ENCODE measurements at places on chromosomes 2 and 18.

- DNase-seq, result no peak
Measured at GRCh38 chr2:237786936-237787335, 11.6 kb upstream of the RBM44 start.

GRCh38 chr2:904246-905024 is 46.2 kb upstream of the SNTG2 start:
- DNase-seq, result no peak

GRCh38 chr2:138997346-138997745 is 217.2 kb upstream of the NXPH2 start:
- DNase-seq, result no peak

- DNase-seq, result no peak
Measured at GRCh38 chr18:49972535-49972934, 159.2 kb upstream of the ACAA2 start.

DNA sequence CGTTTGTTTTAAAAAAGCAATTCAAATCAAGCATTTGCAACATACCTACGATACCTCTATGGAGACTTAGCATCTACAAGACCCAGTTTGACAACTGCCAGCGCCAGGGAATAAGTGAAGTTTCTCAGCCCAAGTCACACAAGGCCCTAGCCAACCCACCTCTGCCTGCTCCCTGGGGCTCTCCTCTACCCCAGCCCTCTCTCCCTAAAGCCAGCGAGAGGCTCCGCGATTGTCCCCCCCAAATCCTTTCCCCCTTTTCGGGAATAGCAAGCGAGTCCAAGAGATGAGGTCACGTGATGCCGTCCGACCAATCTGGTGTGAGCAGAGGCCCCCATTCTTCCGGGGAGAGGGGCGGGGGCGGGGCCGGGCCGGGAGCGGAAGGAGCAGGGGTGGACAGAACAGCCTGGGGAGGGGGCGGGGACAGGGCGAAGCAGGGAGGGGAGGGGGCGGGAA is 102.2 kb upstream of the RAB6C start:
- peak; percentile 62 for DNase-seq

DNA sequence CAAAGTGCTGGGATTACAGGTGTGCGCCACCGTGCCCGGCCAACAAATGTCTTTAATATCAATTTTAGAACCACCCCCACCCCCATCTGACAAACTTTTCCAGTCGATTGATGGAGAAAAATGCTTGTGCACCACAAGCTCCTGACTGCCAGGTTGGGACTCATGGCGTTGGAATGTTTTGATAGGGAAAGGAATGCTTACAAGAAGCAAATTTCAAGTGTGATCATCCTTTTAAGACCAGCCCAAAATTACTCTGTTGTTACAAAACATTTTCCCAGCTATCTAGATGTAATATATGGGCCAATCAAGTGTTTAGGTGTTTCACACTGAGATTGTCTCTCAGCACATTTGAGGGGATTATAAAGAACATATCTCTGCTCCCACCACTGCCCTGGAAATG is 45.2 kb downstream of the UBXN4 start:
- peak; percentile 22 for DNase-seq

GRCh38 chr2:102061286-102061699 is 69.5 kb downstream of the IL1R2 start:
- no peak for DNase-seq

DNA sequence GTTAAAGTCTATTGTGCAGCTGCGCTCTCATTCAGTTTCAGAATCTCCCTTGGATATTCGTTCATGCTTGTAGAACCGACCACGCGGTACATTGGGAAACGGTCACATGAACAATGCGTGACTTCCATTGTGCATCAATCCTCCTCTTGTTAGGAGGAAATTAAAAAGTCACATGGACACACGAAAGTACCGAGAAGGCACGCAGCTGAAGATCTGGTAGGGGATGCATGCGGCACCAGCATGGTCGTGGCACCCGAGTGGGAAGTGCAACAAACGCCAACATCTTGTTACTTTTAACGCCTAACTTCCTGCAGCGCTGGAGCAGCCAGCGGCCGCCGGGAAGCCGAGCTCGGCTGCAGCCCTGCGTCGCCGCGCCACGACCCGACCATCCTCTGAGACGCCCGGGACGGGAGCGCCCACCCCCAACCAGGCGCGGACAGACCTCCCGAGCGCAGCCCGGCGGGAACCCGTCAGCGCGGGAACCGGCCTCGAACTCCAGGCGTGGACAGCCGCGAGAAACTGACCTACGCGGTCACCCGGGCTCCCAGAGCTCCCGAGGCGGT is 412 bp downstream of the OSBPL1A start:
- DNase-seq, result peak; percentile 39

DNA sequence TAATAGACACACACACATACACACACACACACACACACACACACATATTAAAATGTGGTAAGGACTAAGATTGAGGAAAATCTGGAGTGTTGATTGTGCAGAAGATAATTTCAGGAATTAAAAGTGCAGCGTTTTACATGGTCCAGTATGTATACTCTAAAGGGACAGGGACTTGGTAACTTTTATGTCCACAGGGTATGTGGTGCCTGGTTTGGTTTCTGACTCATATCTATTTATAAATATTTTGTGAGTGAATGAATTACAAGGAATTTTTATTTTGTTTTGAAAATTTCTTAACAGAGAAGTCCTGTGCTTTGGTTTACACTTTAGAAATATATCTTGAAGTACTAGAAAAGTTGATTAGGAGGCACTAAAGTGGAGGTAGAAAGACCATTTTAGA is 287.7 kb upstream of the NXPH2 start:
- DNase-seq, result no peak

GRCh38 chr2:120606931-120607330 is 128.7 kb upstream of the GLI2 start:
- DNase-seq, result no peak

GRCh38 chr18:34857320-34857719 is 147.2 kb downstream of the DTNA start:
- DNase-seq, result no peak

- DNase-seq, result no peak
Measured at GRCh38 chr18:54280220-54280569, 10.9 kb downstream of the POLI start.

- no peak for DNase-seq
Measured at GRCh38 chr2:147394179-147394790, 450.5 kb upstream of the ACVR2A start.

- no peak for DNase-seq
Measured at GRCh38 chr2:23134726-23135125, 250.3 kb upstream of the KLHL29 start.

GRCh38 chr2:128252501-128252900 is 66.2 kb downstream of the HS6ST1 start:
- DNase-seq, result no peak

DNA sequence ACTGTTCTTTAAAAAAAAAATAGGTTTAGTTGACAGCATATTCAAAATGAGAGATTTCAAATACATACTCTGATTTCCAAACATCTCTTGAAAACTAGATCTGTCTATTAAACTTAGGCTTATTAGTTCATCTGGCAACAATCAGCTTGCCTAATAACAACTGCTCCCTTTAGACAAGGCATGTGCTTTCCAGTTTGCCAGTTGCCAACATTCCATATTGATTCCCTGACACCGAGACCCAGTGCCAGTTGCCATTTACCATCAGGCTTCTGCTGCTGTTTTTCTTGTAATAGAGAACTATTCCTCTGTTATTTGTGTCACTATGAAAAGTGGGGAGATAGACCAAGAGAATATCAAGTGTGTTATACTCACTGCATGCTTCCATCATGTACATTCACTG is 256.0 kb downstream of the C1D start:
- DNase-seq, result no peak

- DNase-seq, result no peak
Measured at GRCh38 chr2:16169381-16169960, 229.1 kb downstream of the MYCN start.

- no peak for DNase-seq
Measured at GRCh38 chr2:232927032-232927792, 57.1 kb downstream of the SNORC start.

DNA sequence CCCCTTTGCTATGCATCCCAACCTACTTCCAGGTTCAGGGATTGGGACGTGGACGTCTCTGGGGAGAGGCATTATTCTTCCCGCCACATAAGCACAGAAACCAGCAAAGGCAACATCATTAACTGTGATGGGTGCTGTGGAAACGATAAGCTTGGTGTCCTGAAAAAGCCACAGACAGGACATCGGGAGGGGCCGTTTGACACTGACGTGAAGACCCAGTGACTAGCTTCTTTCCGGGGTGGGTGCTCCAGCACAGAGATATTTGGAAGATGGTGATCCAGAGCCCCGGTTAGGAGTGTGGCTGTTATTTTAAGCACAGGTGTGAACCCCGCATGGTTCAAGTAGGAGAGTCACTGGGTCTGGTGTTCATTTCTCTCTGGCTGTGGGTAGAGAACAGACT is 163.8 kb upstream of the HDAC4 start:
- DNase-seq, result no peak

DNA sequence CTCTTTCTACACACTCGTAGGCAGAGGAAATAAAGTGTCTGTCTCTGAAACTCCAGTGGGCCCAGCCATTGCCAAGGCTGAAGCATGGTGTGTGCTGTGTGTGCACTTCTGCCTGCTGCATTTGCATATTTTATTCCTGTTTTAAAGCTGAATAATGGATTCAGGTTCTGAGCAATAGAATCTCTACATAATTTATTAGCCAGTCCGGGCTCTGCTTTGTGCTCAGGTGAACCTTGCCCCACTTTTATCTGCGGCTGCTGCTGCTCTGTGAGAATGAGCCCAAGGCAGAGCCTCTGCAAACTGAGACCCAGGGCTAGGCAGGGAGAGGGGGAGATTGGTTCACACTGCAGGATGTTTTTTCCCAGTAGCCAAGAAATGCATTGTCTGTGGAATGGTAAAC is 64.6 kb upstream of the SH3BP4 start:
- DNase-seq, result no peak

Data from AG09319 (cell line).